ENCODE measurements at places on chromosomes 2 and 18.

GRCh38 chr18:54584065-54584464, 7.0 kb upstream of the DYNAP start:
- DNase-seq, result no peak

- no peak for DNase-seq
These were observed 13.9 kb upstream of the ATP6V1B1 start for GRCh38 chr2:70921839-70922234.

DNA sequence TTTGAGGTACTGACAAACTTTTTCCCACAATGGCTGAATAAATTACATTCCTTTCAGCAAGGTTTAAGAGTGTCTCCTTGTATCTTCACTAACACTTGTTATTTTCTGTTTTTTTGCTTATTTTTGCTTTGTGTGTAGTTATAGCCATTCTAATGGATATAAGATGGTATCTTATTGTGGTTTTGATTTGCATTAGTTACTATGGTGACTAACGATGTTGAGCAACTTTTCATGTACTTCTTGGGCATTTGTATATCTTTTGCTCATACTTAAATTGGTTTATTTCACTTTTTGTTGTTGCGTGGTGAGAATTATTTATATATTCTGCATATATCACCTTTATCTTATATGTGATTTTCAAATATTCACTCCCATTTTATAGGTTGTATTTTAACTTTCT, 79.9 kb upstream of the FSIP2 start:
- DNase-seq, result no peak

- DNase-seq, result no peak
These were observed 751 bp upstream of the DNAJC10 start for GRCh38 chr2:182715121-182715891.

GRCh38 chr2:216094701-216095100, 13.0 kb downstream of the TMEM169 start:
- DNase-seq, result no peak

DNA sequence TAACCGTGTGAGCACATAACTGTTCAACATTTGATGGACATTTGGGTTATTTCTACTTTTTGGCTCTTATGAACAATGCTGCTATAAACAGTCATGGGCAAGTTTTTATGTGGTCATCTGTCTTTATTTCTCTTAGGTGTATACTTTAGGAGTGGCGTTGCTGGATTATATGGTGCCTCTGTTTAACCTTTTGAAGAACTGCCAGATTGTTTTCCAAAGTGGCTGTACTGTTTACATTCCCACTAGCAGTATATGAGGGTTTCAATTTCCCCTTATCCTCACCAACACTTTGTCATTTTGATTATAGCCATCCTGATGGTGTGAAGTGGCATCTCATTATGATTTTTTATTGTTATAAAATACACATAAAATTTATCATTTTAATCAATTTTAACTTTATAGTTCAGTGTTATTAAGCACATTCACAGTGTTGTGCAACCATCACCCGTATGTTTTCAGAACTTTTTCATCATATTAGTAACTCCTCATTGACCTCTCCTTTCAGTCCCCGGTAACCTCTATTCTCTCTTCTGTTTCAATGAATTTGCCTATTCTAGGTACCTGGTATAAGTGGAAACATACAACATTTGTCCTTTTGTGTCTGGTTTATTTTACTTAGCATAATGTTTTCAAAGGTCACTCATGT, 55.4 kb downstream of the EML4 start:
- DNase-seq, result no peak

GRCh38 chr2:60318544-60318943, 234.9 kb downstream of the BCL11A start:
- no peak for DNase-seq

GRCh38 chr2:48415836-48416515, 114.0 kb upstream of the STON1 start:
- no peak for DNase-seq

Measured in RWPE2 (cell line).